ENCODE measurements at places on chromosomes 6 and 20.
A peak's percentile ranks its signal among the peaks of the same experiment; 100 is the strongest.

DNA sequence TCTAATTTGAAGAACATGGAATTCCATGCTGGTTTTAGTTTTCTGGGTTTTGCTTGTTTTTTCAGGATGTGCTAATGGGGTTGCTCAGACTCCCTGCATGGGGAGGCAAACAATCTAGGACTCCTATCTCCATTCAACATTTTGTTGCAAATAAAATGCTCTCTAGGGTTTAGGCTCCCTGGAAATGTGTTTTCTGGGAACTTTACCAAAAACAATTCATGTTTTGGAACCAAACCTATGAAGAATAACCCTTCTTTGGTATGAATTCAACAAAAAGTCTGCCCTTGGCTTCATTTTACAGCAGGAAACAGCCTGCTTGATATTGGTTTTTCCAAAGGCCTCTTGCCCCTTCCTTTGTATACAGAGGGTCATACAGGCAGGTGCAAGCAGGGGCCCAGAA lies 217.7 kb downstream of the FOXA2 start:
- DNase-seq = no peak

DNA sequence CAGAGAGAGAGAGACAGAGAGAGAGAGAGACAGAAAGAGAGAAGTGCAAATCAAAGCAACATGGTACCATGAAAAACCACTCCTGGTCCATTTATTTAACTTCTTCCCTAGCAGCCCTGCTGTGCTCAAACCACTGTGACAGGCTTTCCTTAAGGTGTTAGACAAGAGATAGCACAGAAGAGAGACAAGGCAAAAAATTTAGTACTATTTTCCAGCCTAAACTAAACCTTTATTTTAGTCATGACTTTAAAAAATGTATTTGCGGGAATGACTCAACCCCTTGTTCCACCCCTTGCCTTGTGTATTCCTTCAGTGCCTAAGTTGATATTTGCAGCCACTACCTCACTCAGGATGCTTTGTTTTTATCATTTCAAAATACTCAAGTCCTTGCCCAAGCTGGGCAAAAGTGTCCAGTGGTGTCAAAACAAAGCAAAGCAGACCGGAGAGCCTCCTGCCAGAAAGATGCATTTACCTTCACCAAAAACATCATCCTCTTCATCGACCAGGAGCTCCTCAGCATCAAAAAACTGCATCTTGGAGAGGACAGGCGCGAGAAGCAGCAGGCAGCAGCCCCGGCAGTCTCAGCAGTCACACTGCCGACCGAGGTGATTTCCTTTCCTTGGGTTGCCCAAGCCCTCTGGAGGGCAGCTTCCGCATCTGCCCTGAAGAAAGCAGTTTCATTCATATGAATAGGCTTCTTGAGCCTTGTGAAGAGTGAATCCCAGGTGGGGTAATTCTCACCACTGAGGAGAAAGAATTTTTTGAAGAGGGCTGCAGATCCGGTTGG lies at the start of gene RIPOR2:
TSS of gene RIPOR2 (minus strand) at position 595 of the 787 bp plus-strand sequence. CDS start at position 533, 62 bp downstream.
- no peak for DNase-seq

DNA sequence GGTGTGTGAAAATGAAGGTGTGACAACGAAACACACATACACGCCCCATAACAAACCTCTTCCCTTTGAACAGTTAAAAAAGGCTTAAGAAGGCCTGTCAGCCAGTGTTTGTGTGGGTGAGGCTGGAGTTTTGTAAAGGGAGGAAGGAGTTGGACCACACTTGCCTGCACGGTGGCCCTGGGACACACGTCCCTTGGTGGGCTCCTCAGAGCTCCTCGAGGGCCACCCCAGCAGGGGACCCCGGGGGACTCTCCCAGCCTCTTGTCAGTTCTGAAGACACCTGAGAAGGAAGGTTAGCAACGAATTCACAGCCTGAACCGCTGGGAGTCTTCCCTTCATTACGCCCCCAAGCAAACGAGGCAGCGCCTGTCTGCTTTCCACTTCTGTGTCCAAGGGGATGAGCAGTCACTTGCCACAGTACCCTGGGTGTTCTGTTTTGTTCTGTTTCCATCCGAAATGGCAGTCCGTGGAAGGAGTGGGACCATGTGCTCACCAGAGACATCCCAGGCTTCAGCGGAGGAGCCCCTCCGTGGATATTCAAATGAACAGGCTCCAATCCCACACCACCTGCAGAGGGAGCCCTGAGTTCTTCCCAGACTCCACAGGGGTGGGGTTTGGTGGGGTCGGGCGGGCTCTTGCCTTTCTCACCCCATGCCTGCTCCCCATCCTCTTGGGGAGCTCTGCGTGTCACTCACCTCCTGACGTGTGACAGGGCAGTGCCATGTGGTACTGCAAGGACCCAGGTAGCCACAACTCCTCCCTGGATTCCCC lies 68.6 kb downstream of the NRN1 start:
- DNase-seq = no peak

DNA sequence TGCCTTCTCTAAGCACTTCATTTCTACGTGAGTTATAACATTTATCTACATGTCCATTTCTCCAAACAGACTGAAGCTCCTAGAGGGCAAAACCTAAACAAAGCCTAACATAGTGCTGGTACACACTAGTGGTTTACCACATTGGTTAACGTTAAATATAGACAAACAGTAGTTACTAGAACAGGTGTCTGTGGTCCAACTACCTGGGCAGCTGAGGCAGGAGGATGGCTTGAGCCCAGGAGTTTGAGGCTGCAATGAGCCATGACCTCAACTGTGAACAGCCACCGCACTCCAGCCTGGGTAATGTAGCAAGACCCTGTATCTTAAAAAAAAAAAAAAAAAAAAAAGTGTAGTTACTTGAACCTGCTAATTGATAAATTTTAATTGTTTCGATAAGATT lies 26.5 kb downstream of the PTPRK start:
- no peak for DNase-seq

- DNase-seq = no peak
These were observed 102.0 kb downstream of the ERMARD start for GRCh38 chr6:169853196-169854082.

DNA sequence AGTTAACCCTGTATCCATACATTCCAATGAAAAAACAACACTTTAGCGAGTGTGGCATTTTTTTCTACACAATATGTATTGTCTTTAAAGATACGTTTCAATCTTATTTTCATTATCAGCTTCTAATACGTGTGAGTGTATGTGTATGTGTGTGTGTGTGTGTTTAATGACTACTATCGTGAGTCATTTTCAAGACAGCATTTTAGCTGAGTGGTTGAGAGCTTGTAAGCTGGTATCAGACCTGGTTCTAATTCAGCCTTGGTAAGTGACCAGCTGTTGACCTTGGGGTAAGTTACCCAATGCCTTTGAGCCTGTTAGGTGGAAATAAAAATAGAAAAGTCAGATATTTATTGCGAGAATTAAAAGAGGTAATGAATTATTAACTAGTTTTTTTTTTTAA lies 320.0 kb upstream of the NT5E start:
- no peak for DNase-seq

GRCh38 chr20:62360854-62361798 lies 6.0 kb downstream of the LAMA5 start:
- DNase-seq = no peak

GRCh38 chr6:41546866-41547798 lies 951 bp downstream of the FOXP4 start:
- peak; percentile 6 for DNase-seq

DNA sequence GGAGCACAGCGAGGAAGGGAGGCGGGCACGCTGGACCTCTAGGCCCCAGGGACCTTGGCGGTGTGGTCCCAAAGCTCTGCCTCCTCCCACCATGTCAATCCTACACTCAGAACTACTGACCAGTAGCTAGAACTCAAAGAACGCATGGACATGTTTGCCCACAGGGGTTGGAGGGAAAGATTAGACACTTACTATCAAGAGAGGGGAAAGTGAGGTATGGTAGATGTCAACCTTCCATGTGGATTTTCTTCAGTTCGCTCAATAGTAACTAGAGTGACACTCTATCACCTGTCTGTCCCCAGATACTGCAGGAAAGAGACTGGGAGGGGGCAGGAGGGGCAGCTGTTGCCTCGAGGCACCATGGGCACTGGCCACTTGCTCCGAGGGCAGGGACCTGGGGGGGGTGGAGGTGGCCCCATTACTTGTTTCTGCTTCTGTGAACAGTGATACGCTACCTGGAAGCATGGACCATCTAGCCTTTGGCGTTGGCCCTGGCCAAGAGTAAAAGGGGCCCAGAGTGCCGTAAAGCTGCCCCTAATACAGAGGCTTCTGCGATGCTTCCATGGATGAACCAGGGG lies 912 bp upstream of the DIDO1 start:
- no peak for DNase-seq

GRCh38 chr6:118787724-118788423 lies 106.1 kb upstream of the ASF1A start:
- no peak for DNase-seq

DNA sequence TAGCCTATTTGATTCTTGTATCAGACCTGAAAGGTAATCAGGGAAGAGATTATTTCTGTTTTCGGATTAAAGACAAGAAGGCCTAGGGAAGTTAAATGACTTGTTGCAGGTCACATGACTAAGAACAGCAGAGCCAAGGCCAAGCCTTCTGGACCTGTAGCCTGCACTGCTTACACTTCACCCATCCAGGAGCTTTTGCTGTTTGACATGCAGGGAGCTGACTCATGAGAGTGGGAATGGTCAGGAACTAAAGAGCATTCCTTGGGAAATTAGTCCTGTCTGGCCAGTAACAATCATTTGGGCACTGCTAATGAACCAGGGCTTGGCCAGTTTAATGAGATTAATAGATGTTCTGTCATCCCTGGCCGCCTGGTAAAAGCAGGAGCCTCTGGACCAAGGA lies 46.8 kb downstream of the EIF2S2 start:
- no peak for DNase-seq

DNA sequence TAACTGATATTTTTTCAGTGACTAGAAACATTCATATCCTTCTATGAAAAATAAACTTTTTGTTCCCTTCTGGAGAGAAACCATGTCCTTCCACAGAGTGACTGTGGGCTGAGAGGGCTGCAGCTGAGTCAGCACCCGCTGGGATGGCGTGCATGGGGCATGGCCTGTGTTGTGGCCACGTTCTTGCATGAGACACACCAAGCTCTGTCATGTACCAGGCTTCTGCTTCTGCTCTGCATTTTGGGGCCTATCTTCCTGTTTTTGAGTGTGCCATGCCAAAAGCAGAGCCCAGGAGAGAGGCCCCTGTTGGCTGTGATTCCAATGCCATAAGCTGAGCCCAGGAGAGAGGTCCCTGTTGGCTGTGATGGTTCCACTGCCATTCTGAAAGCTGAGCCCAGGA lies 10.8 kb downstream of the APMAP start:
- no peak for DNase-seq

GRCh38 chr20:19071446-19071725 lies 141.1 kb upstream of the SLC24A3 start:
- DNase-seq = no peak

GRCh38 chr6:167207527-167207926 lies 49.7 kb upstream of the GPR31 start:
- no peak for DNase-seq

DNA sequence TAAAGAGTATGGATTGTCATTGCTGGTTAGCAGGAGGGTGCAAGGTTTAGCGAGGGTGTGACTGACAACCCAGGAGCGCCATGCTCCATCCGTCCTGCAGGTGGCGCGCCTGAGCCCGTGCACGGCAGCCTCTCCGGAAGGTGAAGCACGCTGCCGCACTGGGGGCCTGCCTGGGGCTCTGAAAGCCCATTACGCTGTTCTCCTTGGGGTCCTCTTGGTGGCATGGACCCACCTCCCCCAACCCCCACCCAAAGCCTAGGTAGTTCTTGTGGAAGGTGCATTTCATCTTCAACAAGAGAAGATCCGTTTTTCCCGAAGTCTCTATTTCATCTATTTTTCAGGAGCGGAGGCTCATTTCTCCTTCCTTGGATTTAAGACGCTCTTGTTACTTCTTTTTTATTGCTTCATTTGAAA lies 197.4 kb upstream of the KCNG1 start:
- DNase-seq = peak; percentile 7

DNA sequence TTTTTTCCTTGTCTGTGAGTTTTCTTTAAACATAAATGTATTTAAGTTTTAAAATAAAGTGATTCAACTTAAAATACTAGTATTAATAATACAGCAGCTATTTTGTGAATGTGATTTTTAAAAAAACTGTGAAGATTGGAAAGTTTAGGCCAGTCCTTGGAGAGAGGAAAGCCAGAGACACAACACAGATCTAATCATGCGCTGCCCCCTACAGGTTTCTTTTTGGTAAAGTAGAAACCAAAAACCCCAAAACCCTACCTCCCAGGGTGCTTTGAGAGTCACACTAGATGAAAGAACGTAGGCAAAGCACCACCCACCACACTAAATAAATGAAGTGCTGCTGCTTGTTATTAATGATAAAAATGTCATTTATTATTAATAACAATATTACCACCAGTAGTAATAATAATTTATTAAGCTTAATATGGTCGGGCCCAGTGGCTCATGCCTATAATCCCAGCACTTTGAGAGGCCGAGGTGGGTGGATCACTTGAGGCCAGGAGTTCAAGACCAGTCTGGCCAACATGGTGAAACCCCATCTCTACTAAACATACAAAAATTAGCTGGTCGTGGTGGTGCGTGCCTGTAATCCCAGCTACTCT lies 33.7 kb downstream of the SLC9A8 start:
- peak; percentile 59 for DNase-seq

- DNase-seq = no peak
These were observed 185.5 kb downstream of the MOXD1 start for GRCh38 chr6:132215805-132216204.

DNA sequence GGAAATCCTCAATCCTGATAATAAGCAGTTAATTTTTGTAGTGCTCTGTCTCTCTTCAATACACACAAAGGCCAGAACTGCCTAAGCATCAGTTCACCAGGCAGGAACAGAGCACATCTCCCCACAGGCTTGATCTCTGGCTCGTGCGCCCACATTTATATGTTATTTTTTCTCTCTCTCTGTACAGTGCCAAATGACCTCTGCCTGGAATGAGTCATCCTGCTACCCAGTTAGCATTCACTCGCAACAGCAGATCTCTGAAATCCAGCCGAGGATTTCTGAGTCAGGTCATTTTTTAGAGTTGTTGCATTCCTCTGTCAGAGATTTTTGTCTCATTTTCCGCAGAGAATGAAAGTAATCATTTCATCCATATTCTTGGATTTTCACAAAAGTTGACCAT lies 107.1 kb downstream of the COL12A1 start:
- no peak for DNase-seq

DNA sequence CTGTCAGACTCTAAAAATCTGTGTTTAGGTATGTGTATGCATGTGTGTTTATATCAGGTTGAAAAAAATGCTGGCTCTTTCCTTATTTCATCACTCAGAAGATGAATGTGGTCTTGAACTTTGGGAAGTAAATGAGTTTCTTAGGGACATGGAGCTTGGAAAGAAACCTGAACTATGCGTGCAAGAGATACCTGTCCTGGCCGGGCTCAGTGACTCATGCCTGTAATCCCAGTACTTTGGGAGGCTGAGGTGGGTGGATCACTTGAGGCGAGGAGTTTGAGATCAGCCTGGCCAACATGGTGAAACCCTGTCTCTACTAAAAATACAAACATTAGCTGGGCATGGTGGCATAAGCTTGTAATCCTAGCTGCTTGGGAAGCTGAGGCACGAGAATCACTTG lies 4.4 kb upstream of the GLP1R start:
- DNase-seq = no peak

DNA sequence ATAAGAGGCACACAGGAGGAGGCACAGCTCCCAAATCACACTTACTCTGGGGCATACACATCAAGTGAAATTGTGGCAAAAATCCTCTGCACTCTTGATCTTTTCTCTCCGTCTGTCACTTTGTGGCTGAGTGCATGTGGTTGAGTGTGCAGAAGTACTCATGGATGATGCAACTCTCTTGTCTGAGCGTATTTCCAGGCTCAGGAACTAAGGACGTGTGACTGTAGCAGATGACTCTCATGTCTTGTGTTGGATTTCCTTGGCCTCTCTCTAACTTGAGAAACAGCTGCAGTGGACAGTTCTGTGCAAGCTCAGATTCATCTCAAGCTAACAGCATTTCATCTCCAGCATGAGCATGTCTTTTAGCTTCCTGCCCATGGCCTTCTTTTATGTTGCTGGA lies 245.4 kb upstream of the FLRT3 start:
- no peak for DNase-seq

Measured in NCI-H1092 treated with DMSO at 0.1 percent for 48 hours (cell line).